ENCODE measurements at places on chromosomes 16 and 17.

GRCh38 chr17:78868391-78868790 is 27.8 kb upstream of the USP36 start:
- no peak for DNase-seq

DNA sequence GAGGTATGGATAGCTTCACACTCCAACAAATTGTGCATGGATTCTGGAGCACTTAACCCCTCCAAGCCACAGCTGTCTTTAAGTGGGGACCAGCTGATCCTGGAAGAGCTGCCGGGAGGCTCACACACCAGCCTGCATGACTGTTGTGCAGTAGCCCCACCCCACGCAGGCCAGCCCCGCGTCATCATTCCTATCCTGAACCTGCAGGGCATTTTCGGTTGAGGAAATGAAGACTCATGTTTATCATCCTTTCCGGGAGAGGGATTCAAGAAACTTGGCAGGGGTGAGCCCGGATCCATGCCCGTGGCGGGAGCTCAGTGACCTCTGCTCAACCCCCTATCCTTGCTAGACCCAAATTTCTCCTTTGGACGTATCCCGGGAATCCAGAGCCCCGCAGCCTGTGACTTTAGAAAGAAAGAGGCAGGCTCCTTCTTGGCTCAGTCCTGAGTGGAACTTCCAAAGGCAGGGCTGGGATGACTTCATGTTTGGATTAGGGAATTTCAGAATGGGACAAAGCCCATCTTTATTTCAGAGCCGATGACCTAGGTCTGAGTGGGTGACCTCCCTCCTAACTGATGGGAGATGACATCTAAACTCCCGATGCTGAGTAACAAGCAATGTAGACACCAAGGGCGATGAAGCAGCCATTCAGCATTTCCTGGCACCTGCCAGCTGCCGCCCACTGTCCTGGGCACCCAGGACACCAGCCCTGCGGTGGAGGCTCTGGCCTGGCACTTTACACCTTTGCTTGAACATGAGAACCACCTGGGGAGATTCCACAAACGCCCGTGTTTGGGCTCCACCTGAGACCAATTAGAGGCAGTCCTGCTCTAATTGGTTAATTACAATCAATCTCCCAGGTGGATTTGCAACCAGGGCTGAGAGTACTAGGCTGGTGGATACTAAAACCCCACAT is 43.3 kb upstream of the CMIP start:
- DNase-seq = no peak

DNA sequence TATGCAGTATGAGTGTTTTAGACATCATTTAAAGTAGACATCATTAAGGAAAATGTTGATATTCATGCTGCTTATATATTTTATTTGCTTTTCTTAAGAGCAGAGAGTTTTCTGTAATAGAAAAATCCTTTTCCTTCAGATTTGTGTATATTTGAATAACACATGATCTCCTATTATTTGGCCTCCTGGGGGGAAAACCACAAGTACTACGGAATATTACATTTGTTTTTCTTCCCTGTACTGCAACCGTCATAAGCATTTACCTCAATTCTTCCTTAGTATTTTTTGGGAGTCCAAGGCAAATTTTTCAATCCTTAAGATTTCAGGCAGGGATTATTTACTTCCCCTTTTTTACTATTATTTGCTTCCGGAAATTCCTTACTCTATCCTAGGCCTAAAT is 6.0 kb downstream of the RSPRY1 start:
- no peak for DNase-seq

GRCh38 chr16:85607321-85607765 is 5.8 kb upstream of the GSE1 start:
- peak; percentile 55 for DNase-seq

GRCh38 chr16:82368041-82368440 is 198.0 kb upstream of the MPHOSPH6 start:
- no peak for DNase-seq

DNA sequence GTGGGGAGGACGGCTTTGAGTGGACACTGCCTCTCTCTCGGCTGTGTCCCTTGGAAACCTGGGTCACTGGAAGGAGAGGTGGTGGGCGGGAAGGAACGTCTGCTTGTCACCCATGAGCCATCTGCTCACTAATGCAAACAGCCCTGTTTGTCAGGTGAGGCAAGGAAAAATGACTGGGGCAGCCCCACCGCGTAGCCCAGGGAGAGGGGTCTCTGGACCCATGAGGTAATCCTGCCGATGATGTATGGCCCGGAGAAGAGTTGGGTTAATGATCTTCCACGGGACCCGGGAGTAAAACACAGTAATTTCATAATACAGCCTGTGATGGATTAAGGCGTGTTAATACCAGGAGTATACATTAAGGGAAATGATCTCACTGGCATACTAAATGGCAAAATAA is 197.0 kb downstream of the CYLD start:
- no peak for DNase-seq
